ENCODE measurements at places on chromosomes 7 and 10.

DNA sequence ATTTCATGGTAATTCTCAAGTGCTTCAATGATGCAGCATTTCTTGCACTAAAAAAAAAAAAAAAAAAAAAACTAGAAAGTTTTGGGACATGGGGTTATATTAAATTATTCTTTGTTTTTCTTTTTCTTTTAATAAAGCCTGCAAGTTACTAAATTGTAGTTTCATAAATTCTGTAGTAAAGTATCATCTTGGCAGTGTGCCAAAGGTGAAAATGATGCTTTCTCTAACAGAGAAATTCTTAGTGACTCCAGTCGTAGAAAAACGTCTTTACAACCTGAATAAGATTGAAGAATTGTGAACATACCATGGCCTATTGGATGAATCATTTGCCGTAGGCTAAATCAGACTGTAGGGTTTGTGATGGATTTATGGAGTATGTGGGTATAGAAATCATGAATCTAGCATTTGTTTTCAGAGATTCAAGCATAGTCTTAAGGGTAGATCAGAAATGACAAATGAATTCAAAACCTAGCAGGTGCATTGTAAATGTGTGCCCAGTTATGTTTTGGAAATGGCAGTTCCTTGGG is 27.1 kb downstream of the RBM17 start:
- no peak for DNase-seq

DNA sequence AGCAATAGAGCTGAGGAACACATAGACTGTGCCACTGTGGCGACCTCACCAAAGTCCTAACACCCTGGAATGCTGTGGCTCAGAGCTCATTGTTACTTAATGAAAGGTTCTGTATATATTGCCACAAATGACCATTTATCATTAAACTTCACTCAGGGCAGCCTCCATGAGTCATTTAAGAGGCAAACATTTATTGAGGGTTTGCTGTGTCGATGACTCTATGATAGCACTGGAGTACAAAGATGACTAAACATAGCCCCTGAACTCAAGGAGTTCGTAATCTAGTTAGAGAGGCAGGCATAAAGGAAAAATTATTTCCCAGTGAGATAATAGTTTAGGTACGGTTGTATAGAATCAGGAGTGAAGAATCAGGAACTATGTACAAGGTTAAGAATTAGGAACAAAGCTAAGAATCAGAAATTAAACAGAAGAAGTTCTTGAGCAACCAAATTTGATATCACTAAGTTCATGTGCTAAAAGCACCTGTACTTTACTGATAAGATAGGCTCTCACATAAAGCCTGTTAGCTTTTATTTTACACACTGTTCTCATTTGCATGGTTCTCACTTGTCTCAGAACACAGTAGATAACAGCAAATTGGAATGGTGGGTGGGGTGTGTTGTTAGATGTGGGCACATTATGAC is 7.9 kb downstream of the ENTPD7 start:
- no peak for DNase-seq

GRCh38 chr7:46534664-46535588 is 613.9 kb upstream of the IGFBP3 start:
- DNase-seq = no peak

- DNase-seq = no peak
Observed at GRCh38 chr10:50063100-50063499, 4.7 kb upstream of the WASHC2A start.

GRCh38 chr10:110165239-110165638 is 42.2 kb upstream of the MXI1 start:
- DNase-seq = no peak

DNA sequence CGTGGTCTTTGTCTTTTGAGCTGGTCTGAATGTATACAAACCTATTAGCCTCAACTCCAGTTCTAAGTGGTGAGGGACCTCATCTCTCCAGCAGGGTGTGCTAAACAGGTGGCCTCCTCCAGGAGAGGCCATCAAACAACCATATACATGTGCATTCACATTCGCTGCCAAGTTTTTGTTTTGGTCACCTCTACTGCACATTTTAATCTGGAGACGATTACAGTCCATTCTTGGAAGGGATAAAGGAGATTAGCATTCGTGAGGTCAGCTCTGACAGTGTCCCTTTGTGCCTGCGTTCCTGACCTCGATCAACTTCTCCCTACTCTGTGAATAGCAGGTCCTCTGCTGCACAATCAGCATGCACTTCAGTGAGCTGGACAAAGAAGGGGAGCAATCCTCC is 60.8 kb downstream of the RHOBTB1 start:
- no peak for DNase-seq

- DNase-seq = no peak
Observed at GRCh38 chr10:114151486-114151885, 22.5 kb downstream of the CCDC186 start.

- no peak for DNase-seq
Observed at GRCh38 chr10:62866941-62867340, 50.8 kb upstream of the EGR2 start.

DNA sequence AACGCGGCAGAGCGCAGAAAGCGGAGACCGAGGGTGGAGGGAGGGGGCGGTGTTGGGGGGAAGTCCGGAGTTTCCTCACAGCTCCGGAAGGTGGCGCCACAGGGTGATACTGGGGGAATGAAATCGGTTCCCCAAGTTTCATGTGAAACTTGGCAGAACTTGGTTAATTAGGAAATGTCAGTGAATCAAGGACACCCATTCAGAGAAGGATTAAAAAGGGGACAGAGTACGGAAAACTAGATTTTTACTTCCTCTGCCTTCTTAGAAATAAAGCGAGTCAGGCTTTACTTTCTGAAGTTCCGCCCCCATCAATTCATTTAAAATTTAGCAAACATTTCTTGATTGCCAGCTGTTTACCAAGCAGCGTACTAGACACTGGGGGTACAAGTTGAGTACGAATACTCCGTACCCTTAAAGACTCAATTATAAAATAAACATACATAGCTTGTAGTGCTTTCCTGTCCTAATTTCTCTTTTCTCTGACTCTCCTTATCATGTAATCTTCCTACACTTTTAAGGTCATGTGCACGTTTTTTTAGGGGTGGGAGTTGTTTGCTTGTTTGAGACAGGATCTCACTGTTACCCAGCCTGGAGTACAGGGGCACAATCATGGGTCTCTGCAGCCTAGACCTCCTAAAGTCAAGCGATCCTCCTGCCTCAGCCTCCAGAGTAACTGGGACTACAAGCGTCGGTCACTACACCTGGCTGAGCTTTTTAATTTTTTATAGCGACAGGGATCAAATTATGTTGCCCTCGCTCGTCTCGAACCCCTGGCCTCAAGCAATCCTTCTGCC is 644 bp upstream of the ABI1 start:
- DNase-seq = no peak

DNA sequence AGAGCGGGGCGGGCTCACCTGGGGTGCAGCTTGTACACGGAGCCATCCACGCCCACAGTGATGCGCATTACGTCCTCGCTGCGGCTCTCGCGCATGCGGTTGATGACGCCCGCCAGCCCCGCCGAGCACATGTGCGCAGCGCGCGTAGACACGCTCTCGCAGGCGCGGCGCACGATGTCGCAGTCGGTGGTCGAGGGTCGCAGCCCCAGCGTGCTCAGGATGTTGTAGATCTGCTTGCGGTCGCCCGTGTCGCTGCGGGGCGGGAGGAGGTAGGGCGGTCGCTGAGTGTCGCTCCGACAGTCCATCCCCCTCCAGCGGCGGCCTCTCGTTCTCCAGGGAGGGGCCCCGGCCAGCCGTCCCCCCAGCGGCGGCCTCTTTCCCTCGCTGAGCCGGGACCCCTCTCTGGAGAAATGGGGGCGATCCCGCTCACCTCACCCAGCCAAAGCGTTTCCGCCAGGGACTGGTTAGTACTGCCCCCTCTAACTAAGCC is 4.4 kb upstream of the MYL7 start:
- DNase-seq = no peak

DNA sequence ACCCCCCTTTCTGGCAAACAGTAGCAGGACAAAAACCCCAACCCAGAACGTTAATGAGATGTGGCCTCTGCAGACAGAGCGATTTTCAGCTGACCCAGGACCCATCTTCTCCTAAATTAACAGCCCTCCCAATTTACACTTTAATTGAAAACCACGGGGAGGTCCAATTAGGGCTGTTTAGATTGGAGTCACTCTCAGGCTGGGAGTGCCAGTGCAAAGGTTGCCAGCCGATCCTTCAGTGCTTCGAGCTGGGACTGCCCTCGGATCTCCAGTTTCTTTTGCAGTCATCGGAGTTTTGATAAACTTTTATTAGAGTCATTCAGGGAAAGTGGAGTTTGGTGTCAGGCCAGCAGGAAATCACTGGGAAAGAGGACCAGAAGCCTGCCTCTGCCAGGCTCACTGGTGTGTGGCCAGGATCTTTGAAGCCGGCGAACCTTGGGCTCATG is 108.0 kb downstream of the DOCK1 start:
- DNase-seq = no peak

- no peak for DNase-seq
Observed at GRCh38 chr10:48399056-48399541, 92.6 kb downstream of the MAPK8 start.

DNA sequence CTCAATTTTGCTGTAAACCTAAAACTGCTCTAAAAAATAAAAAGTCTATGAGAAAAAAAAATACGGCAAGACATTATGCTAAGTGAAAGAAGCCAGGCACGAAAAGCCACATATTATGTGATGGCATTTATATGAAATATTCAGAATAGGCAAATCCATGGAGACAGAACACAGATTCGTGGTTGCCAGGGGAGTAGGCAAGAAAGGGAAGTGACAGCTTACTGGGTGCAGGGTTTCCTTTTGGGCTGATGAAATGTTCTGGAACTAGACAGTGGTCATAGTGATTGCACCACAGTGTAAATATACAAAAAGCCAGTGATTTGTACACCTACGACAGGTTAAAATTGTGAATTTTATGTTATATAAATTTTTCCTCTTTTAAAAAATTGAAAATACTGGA is 41.3 kb upstream of the GLI3 start:
- no peak for DNase-seq

DNA sequence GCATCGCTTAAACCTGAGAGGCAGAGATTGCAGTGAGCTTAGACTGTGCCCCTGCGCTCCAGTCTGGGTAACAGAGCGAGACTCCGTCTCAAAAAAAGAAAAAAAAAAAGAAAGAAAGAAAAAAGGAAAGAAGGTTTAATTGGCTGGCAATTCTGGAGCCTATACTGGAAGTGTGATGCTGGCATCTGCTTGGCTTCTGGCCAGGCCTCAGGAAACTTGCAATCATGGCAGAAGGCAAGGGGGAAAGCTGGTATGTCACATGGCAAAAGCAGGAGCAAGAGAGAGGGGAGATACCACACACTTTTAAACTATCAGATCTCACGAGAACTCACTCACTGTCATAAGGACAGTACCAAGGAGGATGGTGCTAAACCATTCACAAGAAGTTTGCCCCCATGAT is 190.0 kb downstream of the CALN1 start:
- no peak for DNase-seq

GRCh38 chr10:17744341-17744861 is 7.6 kb upstream of the TMEM236 start:
- no peak for DNase-seq

- no peak for DNase-seq
Observed at GRCh38 chr7:44267719-44268421, 57.5 kb downstream of the CAMK2B start.
